ENCODE measurements at places on chromosomes 5 and 9.

DNA sequence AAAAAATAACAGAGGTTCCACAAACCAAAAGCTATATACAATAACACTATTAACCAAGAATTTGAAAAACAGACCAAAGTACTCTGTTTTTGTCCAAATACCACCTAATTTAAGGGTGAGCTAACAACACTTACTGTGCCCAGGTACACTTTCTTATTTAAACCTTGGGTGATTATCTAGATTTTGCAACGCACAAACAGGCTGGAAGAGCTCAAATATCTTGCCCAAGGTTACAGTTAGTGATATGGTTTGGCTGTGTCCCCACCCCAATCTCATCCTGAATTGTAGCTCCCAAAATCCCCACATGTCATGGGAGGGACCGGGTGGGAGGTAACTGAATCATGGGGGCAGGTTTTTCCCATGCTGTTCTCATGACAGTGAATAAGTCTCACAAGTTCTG is 58.9 kb downstream of the CDK5RAP2 start:
- no peak for DNase-seq

DNA sequence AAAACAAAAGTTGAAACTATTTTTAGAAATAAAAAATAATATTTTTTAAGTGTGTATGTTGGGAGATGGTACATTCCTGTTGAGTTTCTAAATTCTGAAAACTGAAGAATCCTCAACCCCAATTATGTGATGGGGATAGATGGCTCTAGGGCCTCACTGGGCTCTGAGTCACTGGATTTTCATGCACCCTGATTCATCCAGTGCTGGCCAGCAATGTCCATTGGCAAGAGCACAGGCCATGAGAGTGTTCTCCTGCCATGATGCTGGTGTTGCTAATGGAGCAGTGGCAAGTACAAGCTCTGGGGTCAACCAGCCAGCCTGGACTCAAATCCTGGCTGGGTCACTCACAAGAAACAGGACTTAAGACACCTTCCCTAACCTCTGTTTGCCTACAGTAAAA is 23.3 kb downstream of the SMIM23 start:
- DNase-seq, result no peak

DNA sequence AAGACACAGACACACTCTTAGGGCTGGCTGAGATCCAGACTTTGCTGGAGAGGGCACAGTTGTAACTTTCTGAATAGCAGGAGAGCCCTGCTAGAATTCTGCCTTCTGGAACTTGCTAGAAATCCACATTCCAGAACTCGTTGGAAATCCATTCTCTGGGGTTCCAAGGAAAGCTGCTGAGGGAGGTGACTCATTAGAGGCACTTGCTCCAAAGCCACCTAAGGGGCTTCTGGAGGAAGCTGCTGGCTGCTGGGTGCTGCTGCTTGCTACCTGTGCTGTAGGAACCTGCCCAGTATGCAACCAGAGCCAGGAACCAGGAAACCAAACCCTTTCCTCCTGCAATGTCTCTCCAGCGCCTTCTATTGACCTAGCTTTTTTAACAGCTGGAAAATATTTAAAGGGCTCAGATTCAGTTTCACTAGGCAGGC is 4.1 kb upstream of the TLE4 start:
- peak; percentile 25 for DNase-seq

DNA sequence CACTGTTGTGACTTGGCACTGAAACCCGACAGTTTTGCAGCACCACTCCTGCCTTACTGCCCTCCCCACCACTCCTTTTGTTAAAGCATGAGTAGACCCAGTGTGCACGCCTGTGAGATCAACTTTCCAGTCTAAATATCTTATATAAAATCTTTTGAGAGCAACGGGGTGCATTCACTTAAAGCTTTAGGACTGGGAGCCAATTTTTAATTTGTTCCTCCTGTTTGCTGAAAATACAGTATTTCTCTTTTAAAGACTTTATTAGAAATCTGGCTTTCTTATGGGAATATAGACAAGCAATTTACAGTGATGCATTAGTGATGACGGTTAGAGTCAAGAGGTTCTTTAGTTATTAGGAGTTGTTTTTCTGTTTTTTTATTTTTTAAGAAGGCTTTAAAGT is 397.5 kb downstream of the TMEM167A start:
- DNase-seq, result no peak

- DNase-seq, result no peak
These were observed 17.7 kb downstream of the SUSD3 start for GRCh38 chr9:93076101-93076791.

DNA sequence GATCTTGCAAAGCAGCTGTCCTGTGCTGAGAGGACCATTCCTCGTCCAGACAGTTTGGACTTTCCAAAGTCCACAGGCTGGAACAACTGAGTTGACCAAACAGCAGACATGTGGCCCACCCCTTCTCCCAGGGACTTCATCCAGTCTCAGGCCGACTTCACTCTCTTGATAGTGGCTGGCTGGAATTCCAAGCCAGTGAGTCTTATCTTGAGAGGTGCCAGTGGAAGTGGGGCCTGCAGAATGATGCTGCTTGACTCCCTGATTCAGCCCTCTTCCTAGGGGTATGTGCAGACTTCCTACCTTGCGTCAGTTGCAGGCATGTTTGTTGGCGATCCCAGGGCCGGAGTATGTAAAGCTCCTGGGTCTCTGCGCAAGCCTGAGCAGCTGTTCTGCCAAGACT is 131.4 kb upstream of the TSLP start:
- no peak for DNase-seq

DNA sequence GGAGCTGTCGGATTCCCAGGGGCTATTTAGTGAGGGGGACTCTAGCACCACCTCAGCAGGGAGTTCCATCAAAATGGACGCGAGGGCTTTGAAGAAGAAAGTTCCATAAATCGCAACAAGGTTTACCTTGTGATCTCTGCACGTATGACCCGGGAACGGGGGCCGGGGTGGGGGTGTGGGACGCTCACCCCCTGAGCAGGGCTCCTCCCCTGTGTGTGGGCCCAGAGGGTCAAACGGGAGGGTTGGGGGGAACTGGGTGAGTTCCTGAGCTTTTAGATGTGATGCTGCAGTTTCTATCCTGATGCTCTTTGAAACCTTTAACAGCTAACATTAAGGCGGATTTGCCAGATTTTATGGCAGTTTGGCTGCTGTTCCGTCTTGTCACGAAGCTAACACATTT is 18.9 kb upstream of the LRRC14B start:
- DNase-seq, result no peak

Data from hematopoietic multipotent progenitor cell treated with erythropoietin and hydrocortisone succinate and interleukin-3 and kit ligand, for 4 days (in vitro differentiated cells).